ENCODE measurements at places on chromosomes 13 and 19.

GRCh38 chr13:60572003-60572798 lies 175.2 kb downstream of the TDRD3 start:
- no peak for DNase-seq

DNA sequence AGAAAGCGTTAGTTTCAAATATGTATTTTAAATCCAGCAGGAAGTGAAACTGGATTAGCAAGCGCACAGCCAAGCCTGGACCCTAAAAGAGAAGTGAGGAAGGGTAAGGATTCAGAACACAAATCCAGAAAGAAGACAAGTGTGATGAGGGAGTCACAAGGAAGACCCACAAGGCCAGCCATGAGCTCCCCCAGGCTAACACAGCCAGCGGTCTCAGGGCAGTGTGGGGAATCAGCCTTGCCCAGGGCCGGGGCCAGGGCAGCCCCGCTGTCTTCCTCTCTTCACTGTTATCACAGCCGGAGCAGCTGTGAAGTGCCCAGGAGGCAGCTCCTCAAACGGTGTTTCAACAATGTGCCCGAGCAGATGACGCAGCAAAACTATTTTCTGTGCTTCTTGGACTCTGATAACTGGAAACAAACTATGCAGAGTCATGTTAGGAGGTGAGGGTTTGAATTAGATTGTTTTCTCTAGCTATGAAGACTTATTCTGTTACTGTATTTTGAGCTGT lies 12.2 kb upstream of the CDC16 start:
- no peak for DNase-seq

DNA sequence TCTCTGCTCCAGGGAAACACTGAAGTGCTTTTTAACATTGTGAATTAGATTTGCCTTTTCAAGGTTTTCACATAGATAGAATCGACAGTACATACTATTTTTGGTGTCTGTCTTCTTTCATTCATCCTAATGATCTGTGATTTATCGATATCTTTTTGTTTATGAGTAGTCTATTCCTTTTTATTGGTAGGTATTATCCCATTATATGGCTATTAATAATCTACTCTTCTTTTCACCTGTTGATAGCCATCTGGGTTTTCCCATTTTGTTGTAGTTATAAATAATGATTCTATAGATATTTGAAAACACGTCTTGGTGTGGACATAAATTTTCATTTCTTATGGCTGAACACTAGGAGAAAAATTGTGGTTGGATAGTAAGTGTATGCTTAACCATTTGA lies 262.6 kb downstream of the MAB21L1 start:
- no peak for DNase-seq

GRCh38 chr19:44737238-44738071 lies 11.1 kb upstream of the BCL3 start:
- DNase-seq = no peak

DNA sequence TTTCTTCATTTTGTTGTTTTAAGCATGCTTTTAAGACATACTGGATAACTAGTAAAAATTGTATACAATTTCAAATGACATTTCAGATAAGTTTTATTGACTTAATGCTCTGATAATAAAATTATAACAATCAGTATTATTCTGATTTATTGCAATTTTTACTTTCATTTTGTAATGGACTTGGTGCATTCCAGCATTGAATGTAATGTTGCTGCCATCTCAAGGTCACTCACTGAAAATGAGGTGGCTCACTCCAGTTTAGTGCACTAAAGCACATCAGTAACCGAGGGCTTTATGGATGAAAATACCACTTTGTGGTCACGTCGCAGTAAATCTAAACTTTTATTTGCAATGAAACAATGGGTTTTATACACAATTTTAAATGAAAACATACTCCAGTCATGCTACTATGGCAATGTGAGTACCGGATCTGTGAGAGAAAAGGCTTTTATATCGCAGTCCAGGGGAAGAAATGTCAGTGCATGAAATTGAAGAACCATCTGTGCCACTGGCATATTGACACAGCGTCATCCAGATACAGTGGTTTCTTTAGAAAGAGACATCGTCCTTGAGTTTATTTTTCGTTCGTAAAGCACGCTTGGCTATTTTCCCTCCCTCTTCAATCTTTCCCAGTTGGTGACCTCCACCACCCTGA lies 20.7 kb upstream of the ZNF507 start:
- DNase-seq = peak; percentile 24
